Activated naive CD4-positive, alpha-beta T cell treated with Interleukin-2 at 50 U/mL for 16 hours (primary cell): ENCODE measurements at places on chromosomes 5 and 9.

DNA sequence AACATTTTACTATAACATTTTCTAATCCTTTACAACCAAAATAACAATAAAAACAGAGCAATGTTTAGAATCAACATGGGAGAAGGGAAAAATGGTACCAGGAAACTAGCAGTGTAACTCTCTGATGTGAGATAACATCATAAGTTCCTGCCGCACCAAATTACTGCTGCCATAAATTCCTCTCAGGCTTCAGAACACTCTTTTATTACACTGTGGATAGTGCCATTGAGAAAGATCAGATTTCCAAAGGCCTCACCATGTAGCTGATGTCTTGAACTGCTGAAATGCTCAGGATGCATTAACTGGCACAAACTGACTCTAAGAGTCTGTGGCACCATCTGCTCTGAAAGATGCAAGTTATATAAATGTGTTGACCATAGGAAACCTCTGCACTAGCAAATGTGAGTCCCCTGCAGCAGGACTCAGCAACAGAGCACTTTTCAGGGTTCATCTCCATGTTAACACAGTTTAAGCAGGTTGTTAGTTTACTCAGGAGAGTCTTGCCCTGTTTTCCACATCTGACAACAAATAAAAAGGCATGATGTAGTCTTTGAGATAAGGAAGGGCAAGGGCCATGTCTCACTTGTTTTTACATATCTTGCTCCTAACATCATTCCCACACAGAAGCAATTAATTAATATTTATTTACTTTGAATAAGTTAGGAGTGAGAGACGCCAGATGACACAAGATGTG lies 218.1 kb downstream of the CETN3 start:
- no peak for DNase-seq

GRCh38 chr9:120922404-120923195 lies 4.0 kb downstream of the TRAF1 start:
- no peak for DNase-seq

- DNase-seq: no peak
These were observed 45.5 kb downstream of the DAB2IP start for GRCh38 chr9:121696930-121697329.

DNA sequence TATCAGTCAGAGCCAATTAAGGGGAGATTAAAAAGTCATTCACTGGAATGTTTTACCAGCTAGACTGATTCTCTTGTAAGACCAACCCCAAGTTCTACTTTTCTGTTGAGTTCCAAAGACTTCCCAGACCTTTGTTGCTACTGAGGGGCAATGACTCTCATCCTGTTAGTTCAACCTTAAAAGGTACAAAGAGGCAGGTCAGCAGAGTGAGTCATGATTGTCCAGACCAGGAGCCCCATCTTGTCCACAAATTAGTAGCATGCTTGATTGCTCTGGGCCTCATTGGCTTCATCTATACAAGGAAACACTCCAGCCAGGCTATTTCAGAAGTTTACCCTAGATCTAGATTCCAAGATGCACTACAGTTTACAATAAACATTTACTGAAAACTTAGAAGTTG lies 79.9 kb upstream of the IL7R start:
- DNase-seq: no peak

DNA sequence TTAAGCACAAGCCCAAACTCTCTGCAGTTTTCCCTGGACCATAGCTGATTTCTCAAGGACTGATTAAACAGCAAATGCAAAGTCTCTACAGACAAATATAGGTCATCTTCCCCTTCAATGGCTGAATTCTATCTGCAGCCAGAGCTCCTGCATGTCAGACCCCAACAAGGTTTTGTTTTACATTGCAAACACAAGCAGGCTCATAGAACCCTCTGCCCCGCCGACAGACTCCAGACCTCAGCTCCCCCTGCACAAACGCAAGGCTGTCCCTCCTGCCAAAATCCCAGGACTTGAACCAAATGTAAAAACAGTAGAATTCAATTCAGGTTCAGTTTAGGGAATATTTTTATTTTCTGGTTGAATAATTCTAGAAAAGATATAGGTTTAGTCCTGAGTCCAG lies 526.7 kb upstream of the TRPC7 start:
- no peak for DNase-seq

- no peak for DNase-seq
These were observed 34.9 kb upstream of the B4GALT1 start for GRCh38 chr9:33202018-33202417.

GRCh38 chr5:149415066-149415967 lies 36.2 kb upstream of the IL17B start:
- no peak for DNase-seq

- no peak for DNase-seq
These were observed 283.3 kb downstream of the PJA2 start for GRCh38 chr5:109126481-109126880.

DNA sequence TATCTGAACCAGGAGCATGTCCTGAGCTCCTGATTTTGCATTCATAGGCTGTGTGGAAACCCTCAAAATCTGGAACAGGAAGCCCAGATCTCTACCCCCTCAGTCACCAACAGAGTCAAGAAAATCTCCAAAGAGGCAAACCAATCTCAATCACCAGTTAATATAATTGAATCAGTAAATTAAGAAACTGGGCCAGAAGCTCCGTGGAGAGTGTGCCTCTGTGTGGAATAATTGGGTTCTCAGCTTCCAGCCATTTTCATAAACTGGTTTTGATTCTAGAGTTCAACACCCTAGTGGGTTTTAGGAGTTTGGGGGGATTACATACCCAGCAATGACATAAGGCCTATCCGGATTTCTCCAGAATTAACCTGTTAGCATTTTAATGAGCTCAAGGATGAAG lies 362.9 kb downstream of the IRX2 start:
- no peak for DNase-seq

GRCh38 chr5:6410421-6410820 lies 32.1 kb upstream of the MED10 start:
- no peak for DNase-seq

GRCh38 chr5:149301744-149302380 lies 30.2 kb downstream of the AFAP1L1 start:
- DNase-seq: no peak

- DNase-seq: peak; percentile 4
These were observed 169.0 kb upstream of the PANK3 start for GRCh38 chr5:168747987-168748777.

- no peak for DNase-seq
These were observed 330.8 kb downstream of the KDM4C start for GRCh38 chr9:7088611-7089010.

GRCh38 chr9:85743275-85744128 lies 1.7 kb upstream of the AGTPBP1 start:
- DNase-seq: no peak

- DNase-seq: no peak
These were observed 556.5 kb downstream of the GABRG2 start for GRCh38 chr5:162624110-162624509.

- DNase-seq: no peak
These were observed 7.4 kb upstream of the TERT start for GRCh38 chr5:1302258-1302657.

DNA sequence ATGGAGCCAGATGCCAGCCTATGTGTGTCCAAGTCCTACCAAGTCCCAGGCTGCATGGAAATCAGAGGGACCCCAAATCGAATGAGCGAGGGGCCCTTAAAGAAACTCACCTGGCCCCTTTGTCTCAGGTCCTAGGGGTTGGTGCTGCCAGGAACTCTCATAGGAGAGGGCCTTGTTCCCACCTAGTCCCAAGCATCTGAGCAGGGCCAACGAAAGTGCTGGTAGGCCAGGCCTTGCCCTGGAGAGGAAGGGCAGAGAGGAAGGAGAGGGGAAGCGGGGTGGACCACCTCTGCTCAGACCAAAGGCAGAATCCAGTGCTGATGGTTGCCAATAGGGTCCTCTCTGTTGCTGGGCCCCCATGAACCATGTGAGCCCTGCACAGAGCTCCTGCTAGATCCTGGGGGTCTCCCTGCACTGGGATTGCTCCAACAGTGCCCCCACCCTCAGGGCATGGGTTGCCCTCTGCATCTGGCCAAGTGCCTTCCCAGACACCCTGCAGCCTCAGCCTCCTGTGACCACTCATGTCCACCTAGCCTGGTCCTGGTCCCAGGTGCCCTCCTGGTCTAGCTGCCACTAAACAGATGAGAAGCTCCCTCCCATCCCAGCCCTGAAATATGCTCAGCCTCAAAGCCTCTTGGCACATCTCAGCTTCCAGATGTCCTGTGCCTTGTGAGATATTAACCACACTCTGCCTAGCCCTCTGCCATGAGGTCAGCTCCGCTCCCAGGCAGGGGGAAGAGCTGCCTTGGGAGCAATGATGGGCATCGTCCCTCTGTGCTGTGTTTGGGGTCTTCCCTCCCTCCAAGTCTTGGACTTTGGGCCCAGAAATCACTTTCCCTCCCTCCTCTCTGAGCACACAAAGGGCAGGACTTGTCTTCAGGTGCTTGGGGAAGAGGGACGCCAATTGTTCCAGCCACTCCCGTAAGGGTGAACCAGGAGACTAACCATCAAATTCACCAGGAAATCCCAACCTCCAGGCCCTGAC lies 109.6 kb downstream of the ADAMTS2 start:
- DNase-seq: no peak

- DNase-seq: no peak
These were observed 77.8 kb downstream of the CFAP90 start for GRCh38 chr5:7773178-7773577.

GRCh38 chr5:74424162-74424868 lies 216.2 kb downstream of the ENC1 start:
- DNase-seq: no peak

- DNase-seq: no peak
These were observed 1802.5 kb downstream of the EFNA5 start for GRCh38 chr5:105868038-105868780.

DNA sequence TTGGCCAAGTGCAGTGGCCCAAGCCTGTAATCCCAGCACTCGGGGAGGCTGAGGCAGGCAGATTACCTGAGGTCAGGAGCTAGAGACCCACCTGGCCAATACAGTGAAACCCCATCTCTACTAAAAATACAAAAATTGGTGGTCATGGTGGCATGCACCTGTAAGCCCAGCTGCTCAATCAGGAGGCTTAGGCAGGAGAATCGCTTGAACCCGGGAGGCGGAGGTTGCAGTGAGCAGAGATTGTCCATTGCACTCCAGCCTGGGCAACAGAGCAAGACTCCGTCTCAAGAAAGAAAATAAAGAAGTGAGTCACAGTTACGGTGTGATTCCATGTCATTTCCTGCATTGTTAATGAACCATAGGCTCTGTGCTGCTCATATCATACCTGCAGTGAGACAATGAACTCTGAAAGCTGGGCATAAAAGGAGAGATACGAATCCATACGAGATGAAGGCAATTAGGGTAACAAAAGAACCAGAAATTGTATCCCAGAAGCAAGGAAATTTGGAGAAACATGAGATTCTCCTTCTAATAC lies 44.6 kb downstream of the TIMD4 start:
- no peak for DNase-seq

DNA sequence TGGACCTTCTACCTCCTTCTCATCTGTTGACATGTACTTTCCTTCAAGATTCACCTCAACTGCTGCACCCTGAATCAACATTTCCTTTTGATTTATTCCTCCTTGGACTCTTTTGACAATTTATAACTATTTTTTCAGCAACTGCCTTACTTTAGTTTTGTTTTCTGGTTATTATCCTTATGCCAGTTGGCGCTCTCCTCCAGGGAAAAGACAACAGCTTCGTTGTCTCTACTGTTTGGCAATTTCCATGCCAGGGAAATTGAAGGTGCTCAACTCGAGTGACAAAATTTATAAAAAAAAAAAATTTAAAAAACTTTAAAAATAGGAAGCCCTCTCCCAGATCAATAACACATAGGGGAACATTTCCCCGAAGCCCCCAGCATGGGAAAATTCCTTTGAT lies 549.2 kb upstream of the DMAC1 start:
- DNase-seq: no peak

DNA sequence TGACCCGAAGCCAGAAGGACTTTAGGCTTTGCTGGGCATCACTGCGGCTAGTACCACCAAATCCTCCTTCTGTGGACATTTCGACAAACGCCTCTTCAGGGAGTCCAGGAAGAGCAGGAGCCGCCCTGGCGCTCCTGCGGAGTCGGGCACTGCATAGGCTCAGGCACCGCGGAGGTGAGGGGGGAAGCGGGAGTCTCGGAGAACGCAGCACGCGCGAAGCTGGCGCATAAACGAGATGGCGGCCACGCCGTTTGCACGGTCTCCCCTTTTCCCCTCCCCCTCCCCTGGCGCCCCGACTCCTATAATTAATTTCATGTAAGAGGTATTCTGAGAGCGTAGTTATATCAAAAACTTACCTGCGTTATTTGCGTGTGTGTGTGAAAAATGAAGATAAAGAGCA lies 137.8 kb upstream of the GAS1 start:
- no peak for DNase-seq

- DNase-seq: no peak
These were observed 22.7 kb upstream of the UGCG start for GRCh38 chr9:111873901-111874300.

GRCh38 chr5:82918311-82919031 lies 158.7 kb downstream of the TMEM167A start:
- DNase-seq: no peak

- DNase-seq: no peak
These were observed 509.3 kb downstream of the KDM4C start for GRCh38 chr9:7266911-7267595.

DNA sequence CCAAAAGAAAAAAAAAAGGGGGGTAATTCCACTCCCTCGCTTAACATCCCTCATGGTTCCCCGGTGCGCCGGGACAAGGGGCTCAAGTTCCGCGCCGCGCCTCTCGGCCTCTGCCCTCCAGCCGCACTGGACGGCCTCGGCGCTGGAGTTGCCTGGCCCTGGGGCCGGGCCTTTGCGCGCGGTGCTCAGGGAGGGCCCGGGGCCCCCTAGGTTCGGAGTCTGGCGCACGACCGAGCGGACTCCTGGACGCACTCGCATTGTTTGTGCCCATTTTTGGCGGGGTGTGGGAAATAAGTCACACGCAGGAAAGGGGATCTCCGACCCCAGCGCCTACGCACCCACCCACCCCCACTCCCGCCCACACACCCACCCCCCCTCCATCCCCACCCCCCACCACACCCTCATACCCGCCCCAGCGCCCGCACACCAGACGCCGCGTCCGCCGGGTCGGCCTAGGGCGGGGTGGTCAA lies 381 bp downstream of the MED22 start:
- no peak for DNase-seq

- no peak for DNase-seq
These were observed 27.7 kb upstream of the MYO10 start for GRCh38 chr5:16963821-16964220.

- no peak for DNase-seq
These were observed 332.3 kb downstream of the PLK2 start for GRCh38 chr5:58127255-58128220.

GRCh38 chr9:110994771-110995241 lies 43.5 kb downstream of the LPAR1 start:
- DNase-seq: no peak

GRCh38 chr5:124790301-124790894 lies 44.0 kb upstream of the ZNF608 start:
- DNase-seq: no peak

GRCh38 chr5:79591326-79591725 lies 20.9 kb upstream of the TENT2 start:
- no peak for DNase-seq

DNA sequence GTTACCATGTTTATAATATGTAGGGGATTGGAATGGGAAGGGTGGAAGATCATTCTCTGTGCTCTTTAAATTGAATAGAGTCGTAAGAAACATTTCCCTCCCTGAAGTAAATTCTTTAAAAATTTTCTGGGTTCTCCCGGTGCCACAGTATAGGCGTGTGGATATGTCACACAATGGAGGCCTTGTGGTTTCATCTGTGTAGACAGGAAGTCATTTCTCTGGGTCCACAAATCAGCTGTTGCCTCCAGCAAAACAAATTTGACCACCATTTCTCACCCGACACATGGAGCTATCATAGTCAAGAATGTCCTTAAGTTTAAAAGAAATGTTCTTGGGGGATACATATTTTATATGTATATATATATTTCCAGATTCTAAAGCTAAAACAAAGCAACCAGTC lies 17.4 kb downstream of the CEP78 start:
- DNase-seq: no peak

GRCh38 chr9:95250462-95251221 lies 66.9 kb downstream of the FANCC start:
- DNase-seq: no peak
